Right lung (tissue), 10 donors: ENCODE measurements at places on chromosomes 16 and 17. TPM values are rescaled to one million over a fixed set of nuclear protein-coding genes. Genes with fewer than 3 reads are reported as not detected.

GRCh38 chr16:77863250-77863649 is 74.9 kb downstream of the VAT1L start:
- DNase-seq: no peak

DNA sequence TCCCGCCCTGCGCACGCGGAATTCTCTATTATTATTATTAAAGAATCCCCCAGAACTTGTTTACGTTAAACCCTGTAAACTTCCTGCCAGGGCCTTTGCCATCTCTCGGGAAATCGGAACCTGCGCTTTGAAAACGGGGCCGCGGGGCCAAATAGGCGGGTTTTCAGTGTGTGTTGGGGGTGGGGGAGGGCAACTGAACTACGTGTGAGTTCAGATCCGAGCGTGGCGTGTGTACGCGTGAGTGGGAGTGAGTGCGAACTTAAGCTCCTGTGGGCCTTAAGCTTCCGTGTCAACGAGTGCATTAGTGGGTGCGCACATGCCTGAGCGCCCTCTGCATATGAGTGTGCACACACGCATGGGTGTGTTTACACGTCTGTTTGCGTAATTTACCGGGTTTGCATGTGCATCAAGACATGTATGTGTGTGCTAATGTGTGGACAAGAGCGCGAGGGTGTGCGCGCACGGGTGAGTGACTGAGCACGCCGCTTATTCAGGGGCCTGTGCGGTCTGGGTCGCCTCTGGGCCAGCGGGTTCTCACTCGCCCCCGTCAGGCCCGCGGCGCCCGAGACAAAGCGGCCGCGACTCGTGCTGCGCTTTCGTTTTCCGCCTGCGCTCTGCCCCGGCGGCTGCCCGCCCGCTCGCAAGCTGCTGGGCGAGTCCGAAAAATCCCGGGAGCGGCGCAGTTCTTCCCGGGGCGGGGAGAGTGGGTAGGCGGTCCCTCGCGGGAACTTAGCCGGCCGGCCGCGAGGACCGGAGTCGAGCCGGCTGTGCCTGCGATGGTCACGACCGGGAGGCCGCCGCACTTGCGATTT is 1.2 kb upstream of the FOXF1 start:
- no peak for DNase-seq

DNA sequence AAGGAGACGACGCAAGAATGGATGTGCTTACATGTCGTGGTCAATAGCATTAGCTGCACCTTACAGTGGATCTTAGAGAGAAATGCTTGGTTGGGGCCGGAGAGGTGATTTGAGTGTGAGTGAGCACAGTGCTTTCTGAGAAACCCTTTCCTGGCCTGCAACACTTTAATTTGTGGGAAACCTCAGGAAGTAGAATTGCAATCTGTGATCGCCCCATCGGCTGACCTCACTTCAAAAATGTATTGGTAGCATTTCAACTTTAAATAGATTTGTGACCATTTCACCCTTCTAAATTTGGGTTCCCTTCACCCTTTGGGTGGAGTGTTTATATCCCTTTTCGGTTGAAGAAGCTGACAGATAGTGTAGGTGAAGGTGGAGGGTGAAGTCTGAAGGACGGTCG is 13.2 kb downstream of the PRKCB start:
- DNase-seq: no peak

DNA sequence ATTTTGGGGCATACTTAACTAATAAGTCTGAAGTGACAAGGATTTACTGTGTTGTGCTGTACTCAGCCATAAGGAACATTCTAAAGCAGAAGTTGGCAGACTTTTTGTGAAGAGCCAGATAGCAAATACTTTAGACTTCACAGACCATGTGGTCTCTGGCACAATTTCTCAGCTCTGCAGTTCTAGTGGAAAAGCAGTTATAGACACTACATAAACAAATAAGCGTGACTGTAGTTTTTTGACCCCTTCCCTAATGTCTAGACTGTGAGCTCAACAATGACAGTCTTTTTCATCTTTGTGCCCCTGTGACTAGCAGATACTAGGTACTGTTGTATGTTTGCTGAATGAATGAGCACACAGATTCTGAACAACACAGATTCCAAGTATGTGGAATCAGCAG is 4.9 kb downstream of the RPAIN start:
- DNase-seq: no peak

DNA sequence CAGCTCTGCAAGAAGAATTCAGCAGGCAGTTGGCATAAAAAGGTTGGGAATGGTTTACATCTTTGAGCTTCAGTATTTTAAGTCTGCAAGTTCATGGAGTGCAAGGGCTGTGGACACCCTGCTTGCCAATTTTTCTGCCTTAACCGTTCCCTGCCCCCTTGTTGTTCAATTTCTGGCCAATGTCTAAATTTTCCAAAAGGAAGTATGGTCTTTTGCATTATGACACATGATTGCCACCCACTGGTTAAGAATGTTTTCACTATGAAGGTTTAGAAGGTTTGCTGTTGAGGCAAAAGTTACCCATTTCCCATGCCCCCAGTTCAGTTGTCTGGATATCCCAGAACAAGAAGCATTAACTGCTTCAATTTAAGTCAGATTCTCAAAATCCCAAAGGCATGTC is 441.9 kb downstream of the CDH13 start:
- DNase-seq: no peak

DNA sequence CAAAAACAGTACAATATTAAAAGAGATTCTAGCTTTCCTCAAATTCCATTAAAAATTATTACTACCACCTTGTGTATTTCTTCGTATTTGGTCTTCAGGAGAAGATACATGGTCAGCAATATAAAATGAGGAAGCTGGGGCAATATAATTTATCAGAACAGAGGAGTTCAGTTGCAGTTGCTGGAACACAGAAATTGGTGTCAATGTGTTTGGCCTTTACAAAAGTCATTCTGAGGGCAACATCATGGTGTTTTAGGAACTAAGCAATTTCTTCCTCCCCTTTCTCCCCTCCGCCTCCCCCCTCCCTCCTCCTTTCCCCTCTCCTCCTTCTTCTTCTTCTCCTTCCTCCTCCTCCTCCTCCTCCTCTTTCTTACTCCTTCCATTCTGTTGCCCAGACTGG is 102.1 kb downstream of the YPEL2 start:
- DNase-seq: no peak

DNA sequence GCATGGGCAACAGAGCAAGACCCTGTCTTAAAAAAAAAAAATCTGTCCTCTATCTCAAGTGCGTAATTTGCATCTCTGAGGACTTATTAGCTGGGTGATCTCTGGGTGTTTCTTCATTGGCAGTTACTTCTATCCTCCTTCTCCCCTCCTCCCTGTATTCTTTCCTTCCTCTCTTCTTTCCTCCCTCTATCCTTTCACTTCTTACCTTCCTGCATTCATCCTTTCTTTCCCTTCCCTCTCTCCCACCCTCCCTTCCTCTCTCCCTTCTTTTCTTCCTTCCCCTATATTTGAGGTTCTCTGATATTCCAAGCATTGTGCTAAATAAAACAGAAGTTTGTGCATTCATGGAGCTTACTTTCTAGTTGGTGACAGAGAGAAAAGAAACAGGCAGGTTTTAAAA is 10.7 kb downstream of the MFSD11 start:
- DNase-seq: no peak

CD19 gene
- 1.0 TPM for polyA plus RNA-seq

TSPOAP1 gene
- polyA plus RNA-seq: 46.4 TPM

LITAFD gene
- polyA plus RNA-seq: 0.15 TPM

HAPSTR1 gene
- polyA plus RNA-seq: 33.7 TPM

SLX4 gene
- 6.1 TPM for polyA plus RNA-seq
